Karpas-422 (cell line): ENCODE measurements at places on chromosomes 13 and 19. TPM values are rescaled to one million over a fixed set of nuclear protein-coding genes. Genes with fewer than 3 reads are reported as not detected.

GRCh38 chr19:10848230-10848856, at the start of gene C19orf38:
TSS of gene C19orf38 (plus strand) at chr19:10848415. CDS start at chr19:10848509, 94 bp downstream.
- DNase-seq, result no peak
- no peak within 1 kb of the TSS for H3K27ac ChIP-seq
- H3K4me3 ChIP-seq, result no peak within 1 kb of the TSS
- H3K36me3 ChIP-seq, result no peaks in the 10 kb centered on the region

DNA sequence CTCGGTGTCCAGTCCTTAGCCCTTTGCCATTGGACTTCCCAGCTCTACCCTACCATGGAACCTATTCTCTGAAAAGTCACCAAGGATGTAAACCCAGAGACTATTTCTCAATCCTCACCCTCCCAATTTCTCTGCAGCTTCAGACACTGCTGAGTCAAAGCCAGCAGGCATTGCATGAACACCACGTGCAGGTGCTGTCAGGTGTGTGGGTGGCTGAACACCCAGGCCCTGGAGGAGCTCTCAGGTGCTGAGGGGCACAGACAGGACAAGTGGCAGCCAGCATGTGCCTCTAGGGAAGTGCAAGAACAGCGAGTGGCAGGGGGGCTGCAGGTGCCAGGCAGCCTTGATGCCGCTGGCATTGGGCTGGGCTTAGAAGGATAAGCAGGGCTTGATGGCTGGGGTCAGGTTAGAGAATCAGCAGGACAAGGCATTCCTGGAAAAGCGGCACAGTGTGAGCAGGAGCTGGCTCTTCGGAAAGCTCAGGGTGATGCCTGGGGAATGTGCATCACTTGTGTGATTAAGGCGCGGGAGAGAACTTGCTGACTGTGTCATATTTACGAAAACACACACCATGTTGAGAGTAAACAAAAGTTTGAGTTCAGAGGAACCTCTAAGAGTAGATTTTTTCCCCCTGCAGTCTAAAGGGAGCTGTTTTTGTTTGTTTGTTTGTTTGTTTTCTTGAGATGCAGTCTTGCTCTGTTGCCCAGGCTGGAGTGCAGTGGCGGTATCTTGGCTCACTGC, 83.8 kb downstream of the LNX2 start:
- H3K27ac ChIP-seq, result no peak overlapping the region
- DNase-seq, result no peak
- H3K4me3 ChIP-seq, result no peak overlapping the region
- no peaks in the 10 kb centered on the region for H3K27me3 ChIP-seq
- no peaks in the 10 kb centered on the region for H3K36me3 ChIP-seq

GRCh38 chr13:73741111-73741510, 393.1 kb downstream of the KLF12 start:
- no peaks in the 10 kb centered on the region for H3K27me3 ChIP-seq
- DNase-seq, result no peak
- H3K4me1 ChIP-seq, result peaks cover 7% of the 10 kb centered on the region
- no peaks in the 10 kb centered on the region for H3K36me3 ChIP-seq
- H3K27ac ChIP-seq, result no peak overlapping the region

GRCh38 chr19:18656337-18657086, 19.7 kb downstream of the KLHL26 start:
- H3K27ac ChIP-seq, result no peak overlapping the region
- DNase-seq, result no peak
- H3K36me3 ChIP-seq, result no peaks in the 10 kb centered on the region
- no peaks in the 10 kb centered on the region for H3K27me3 ChIP-seq

GRCh38 chr13:77811981-77812380, 106.7 kb downstream of the EDNRB start:
- no peaks in the 10 kb centered on the region for H3K4me1 ChIP-seq
- DNase-seq, result no peak
- H3K4me3 ChIP-seq, result no peak overlapping the region
- no peaks in the 10 kb centered on the region for H3K36me3 ChIP-seq
- H3K27me3 ChIP-seq, result 0 out of 2 replicates have a peak, but pooled peaks cover 2% of the 10 kb centered on the region

GRCh38 chr19:10110076-10110971, 1.2 kb upstream of the P2RY11 start:
- H3K4me1 ChIP-seq, result peaks cover 37% of the 10 kb centered on the region
- no peak overlapping the region for H3K4me3 ChIP-seq
- no peaks in the 10 kb centered on the region for H3K27me3 ChIP-seq
- H3K36me3 ChIP-seq, result peaks cover 32% of the 10 kb centered on the region
- no peak for DNase-seq
- no peak overlapping the region for H3K27ac ChIP-seq

DNA sequence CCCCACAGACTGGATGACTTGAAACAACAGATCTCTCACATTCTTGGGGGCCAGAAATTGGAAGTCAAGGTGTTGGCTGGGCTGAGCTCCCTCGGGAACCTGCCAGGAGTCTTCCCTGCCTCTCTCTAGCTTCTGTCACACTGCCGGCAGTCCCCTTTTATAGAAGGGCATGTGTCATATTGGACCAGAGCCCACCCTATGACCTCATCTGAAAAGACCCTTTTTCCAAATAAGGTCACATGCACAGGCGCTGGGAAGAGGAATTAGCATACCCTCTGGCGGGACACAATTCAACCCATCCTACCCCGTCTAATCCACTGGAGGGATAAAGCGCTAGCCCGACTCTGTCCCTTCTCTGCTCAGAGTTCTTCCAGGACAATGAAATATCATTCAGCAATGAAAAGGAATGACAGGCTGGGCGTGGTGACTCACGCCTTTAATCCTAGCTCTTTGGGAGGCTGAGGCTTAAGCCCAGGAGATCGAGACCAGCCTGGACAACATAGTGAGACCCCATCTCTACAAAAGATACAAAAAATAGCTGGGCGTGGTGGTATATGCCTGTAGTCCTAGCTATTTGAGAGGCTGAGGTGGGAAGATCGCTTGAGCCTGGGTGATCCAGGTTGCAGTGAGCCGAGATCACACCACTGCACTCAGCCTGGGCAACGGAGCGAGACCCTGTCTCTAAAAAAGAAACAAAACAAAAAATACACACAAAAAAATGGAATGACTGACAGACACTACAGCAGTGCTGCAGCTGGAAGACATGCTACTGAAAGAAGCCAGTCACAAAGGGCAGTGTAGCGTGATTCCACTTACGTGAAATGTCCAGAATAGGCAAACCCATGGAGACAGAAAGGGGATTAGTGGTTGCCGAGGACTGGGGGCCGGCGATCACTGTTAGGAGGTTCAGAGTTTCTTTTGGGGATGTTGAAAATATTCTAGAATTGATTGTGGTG, 28.5 kb downstream of the MEIS3 start:
- no peaks in the 10 kb centered on the region for H3K36me3 ChIP-seq
- peaks cover 5% of the 10 kb centered on the region for H3K4me1 ChIP-seq
- no peak overlapping the region for H3K4me3 ChIP-seq
- 0 out of 2 replicates have a peak overlapping the region, but pooled peaks have one; percentile 18 for H3K27ac ChIP-seq
- no peak for DNase-seq

GRCh38 chr13:30443957-30444404, 21.7 kb downstream of the UBE2L5 start:
- peaks cover 18% of the 10 kb centered on the region for H3K36me3 ChIP-seq
- peaks cover 71% of the 10 kb centered on the region for H3K4me1 ChIP-seq
- peak overlapping the region; percentile 60 for H3K4me3 ChIP-seq
- no peaks in the 10 kb centered on the region for H3K27me3 ChIP-seq

- H3K4me1 ChIP-seq, result peaks cover 2% of the 10 kb centered on the region; the same call in 1 of the 2 replicates
- H3K27ac ChIP-seq, result no peak overlapping the region
- no peak for DNase-seq
- no peaks in the 10 kb centered on the region for H3K27me3 ChIP-seq
- H3K4me3 ChIP-seq, result no peak overlapping the region
These were observed 53.0 kb downstream of the TEX29 start for GRCh38 chr13:111373486-111373885.

GRCh38 chr13:46058268-46058667, 5.7 kb upstream of the ZC3H13 start:
- H3K27ac ChIP-seq, result no peak overlapping the region
- no peaks in the 10 kb centered on the region for H3K36me3 ChIP-seq
- H3K4me3 ChIP-seq, result no peak overlapping the region
- peaks cover 29% of the 10 kb centered on the region for H3K4me1 ChIP-seq
- no peaks in the 10 kb centered on the region for H3K27me3 ChIP-seq

DNA sequence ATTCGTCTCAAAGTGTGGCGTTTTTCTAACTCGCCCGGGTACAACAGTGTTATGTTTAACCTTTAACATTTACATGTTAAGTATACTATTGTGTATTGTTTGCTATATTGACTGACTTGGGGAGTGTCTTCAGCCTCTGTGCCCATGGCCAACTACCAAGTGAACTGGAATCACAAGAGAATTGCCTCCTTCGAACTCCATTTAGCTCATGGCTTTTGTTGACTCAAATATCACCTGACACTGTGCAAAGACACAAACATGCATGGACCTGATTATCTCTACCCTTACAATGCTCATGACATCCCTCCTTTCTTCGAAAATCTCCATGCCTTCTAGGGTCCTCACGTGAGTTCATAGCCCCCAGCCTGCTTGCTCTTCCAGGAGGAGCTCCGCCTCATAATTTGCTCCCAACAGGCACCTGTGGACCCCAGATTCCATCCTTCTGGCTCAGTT, 704 bp downstream of the ZNF814 start:
- H3K4me3 ChIP-seq, result peak overlapping the region; percentile 77
- H3K27ac ChIP-seq, result no peak overlapping the region
- H3K27me3 ChIP-seq, result no peaks in the 10 kb centered on the region
- DNase-seq, result no peak

DNA sequence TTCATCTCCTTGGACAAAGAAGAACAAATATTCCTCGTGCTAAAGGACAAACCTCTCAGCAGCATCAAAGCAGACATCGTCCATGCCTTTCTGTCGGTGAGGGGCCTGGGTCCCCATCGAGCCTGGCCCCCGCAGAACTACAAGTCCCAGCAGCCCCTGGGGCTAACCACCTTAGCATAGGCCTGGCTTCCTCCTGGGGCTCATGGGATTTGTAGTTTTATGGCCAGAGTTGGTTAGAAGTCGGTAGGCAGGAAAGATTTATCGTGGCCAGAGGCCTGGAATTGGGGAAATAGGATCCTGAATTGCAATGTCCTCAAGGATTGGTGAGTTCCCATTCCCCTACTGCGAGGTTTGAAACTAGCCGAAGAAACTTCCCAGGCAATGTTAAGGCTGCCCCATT, 19.6 kb downstream of the TMEM150B start:
- peak; percentile 90 for DNase-seq
- no peaks in the 10 kb centered on the region; the same call in 1 of the 2 replicates for H3K36me3 ChIP-seq
- H3K4me3 ChIP-seq, result no peak overlapping the region
- no peak overlapping the region for H3K27ac ChIP-seq

DNA sequence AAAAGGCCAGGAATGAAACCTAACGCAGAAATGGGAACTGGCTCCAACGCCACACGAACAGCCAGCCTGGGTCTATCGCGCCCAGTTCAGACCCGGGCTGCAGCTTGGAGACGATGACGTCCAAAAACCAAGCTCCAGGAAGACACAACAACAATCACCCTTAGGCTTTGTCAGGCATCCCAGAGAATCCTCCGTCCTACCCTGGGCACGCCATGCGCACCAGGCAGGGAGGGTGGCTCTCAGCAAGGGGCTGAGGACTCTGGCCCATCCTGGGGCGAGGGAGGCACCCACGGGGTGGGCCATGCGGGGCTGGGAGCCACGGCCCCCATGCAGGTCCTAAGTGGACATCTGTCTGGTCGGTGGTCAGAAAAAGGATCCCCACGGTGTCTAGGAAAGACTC, 9.0 kb downstream of the RASA3 start:
- H3K4me3 ChIP-seq, result no peak overlapping the region
- H3K4me1 ChIP-seq, result peaks cover 5% of the 10 kb centered on the region
- H3K27ac ChIP-seq, result no peak overlapping the region
- H3K36me3 ChIP-seq, result no peaks in the 10 kb centered on the region
- DNase-seq, result no peak
- H3K27me3 ChIP-seq, result no peaks in the 10 kb centered on the region

DNA sequence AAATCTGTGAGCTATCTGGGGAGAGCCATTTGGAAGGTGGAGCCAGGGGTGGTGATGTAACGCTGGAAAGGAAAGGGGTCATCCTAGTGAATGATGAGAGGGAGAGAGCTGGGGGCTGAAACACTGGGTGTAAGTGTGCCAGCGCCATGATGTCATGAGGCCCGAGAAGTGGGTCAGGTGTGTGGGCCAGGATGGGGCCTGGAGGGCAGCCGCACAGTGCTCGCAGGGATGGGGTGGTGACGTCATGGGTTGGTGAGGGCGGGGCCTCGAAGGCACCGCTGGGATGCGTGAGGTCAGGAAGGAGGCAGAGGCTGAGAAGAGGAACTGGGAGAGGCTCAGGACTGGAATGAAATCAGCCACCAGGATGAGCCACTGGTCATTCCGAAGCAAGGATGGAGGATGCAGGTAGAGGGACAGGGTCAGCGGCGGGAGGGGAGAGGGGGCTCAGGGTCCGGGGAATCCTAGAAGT, 4.4 kb downstream of the CCDC61 start:
- DNase-seq, result peak; percentile 47
- no peaks in the 10 kb centered on the region for H3K27me3 ChIP-seq
- H3K4me3 ChIP-seq, result peak overlapping the region; percentile 67
- no peaks in the 10 kb centered on the region for H3K36me3 ChIP-seq

- no peak overlapping the region for H3K27ac ChIP-seq
- DNase-seq, result no peak
- no peak overlapping the region for H3K4me3 ChIP-seq
These were observed 42.6 kb upstream of the ZNF507 start for GRCh38 chr19:32302778-32303177.

GRCh38 chr19:15291548-15292021, 40.8 kb downstream of the BRD4 start:
- H3K36me3 ChIP-seq, result peaks cover 4% of the 10 kb centered on the region; the same call in 1 of the 2 replicates
- peaks cover 96% of the 10 kb centered on the region for H3K4me1 ChIP-seq
- no peaks in the 10 kb centered on the region for H3K27me3 ChIP-seq
- H3K27ac ChIP-seq, result peak overlapping the region; percentile 79

- no peak overlapping the region for H3K4me3 ChIP-seq
- no peaks in the 10 kb centered on the region for H3K36me3 ChIP-seq
- no peaks in the 10 kb centered on the region for H3K4me1 ChIP-seq
These were observed 195.3 kb upstream of the HTR2A start for GRCh38 chr13:47092202-47092601.

DNA sequence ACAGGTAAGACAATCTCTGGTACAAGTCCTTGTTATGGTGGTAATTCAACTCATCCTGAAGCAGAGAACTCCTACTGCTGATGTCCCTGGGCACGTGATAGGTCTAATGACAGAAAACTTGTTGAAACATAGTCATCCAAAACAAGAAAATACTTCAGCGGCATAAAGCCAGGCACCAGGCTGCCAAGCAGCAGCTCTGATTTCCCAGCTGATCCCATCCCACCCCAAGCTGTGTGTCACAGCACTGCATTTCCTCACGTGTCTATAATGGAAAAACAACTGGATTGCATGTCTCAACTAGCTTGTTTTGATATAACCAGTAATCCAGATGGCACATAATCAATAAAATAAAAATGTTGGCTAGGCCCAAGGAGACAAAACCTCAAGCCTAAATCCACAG, 64.8 kb downstream of the MIPEP start:
- no peaks in the 10 kb centered on the region for H3K27me3 ChIP-seq
- H3K27ac ChIP-seq, result no peak overlapping the region
- DNase-seq, result no peak
- no peaks in the 10 kb centered on the region for H3K4me1 ChIP-seq
- no peaks in the 10 kb centered on the region for H3K36me3 ChIP-seq
- H3K4me3 ChIP-seq, result no peak overlapping the region

The CACNA1A gene
- not detected in 2 replicates for total RNA-seq

The MUC16 gene
- total RNA-seq, result not detected in 2 replicates

The SKA3 gene
- 6.3 and 34.2 TPM in 2 replicates for total RNA-seq

The DCT gene
- total RNA-seq, result 0.14 TPM in 1 of 2 replicates, not detected in the other

The CDX2 gene
- not detected in 2 replicates for total RNA-seq

The CLEC17A gene
- 7.4 and 17.6 TPM in 2 replicates for total RNA-seq
